ENCODE measurements at places on chromosomes 1 and 21.

DNA sequence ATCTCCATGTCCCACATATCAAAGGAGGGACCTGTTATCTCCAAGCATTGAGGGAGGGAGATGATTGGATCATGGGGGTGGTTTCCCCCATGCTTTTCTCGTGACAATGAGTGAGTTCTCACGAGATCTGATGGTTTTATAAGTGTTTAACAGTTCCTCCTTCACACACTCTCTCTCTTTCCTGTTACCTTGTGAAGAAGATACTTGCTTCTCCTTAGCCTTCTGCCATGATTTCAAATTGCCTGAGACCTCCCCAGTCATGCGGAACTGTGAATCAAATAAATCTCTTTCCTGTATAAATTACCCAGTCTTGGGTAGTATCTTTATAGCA, 91.6 kb downstream of the DDAH1 start:
- no peak for DNase-seq

DNA sequence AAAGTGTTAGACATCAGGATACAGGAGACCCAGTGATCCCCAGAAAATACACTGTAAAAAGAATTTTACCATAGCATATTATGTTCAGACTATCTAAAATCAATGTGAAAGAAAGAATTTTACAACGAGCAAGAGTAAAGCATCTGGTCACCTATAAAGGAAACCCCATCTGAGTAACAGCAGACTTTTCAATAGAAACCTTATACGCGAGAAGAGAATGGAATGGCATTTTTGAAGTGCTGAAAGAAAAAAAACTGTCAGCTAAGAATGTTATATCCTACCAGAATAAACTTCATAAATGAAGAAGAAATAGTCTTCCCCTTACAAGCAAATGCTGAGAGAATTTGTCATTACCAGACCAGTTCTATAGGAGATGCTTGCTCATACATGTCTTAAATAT, 532.1 kb upstream of the NR5A2 start:
- DNase-seq: no peak

- no peak for DNase-seq
Observed at GRCh38 chr1:200381256-200381984, 28.4 kb downstream of the ZNF281 start.

DNA sequence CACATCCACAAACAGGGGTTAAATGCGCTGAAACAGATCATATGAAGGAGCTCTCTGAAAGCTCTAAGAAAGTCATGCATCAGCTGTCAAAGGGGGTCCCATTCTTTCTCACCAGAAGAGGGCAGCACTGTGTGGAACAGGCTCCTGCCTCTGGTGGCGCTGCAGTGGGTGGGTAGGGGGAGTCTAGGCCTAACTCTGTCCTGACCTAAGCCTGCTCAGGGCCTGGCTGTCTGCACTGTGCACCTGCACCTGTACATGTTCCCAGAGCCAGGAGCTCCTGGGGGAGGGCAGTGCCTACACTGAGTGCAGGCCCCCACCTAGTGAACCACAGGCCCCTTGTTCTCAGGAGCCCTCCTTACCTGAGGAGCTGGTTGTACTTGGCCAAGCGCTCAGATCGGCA, 16.0 kb downstream of the ENO1 start:
- DNase-seq: no peak

- DNase-seq: no peak
Observed at GRCh38 chr21:36115138-36115730, 19.6 kb upstream of the CBR3 start.

DNA sequence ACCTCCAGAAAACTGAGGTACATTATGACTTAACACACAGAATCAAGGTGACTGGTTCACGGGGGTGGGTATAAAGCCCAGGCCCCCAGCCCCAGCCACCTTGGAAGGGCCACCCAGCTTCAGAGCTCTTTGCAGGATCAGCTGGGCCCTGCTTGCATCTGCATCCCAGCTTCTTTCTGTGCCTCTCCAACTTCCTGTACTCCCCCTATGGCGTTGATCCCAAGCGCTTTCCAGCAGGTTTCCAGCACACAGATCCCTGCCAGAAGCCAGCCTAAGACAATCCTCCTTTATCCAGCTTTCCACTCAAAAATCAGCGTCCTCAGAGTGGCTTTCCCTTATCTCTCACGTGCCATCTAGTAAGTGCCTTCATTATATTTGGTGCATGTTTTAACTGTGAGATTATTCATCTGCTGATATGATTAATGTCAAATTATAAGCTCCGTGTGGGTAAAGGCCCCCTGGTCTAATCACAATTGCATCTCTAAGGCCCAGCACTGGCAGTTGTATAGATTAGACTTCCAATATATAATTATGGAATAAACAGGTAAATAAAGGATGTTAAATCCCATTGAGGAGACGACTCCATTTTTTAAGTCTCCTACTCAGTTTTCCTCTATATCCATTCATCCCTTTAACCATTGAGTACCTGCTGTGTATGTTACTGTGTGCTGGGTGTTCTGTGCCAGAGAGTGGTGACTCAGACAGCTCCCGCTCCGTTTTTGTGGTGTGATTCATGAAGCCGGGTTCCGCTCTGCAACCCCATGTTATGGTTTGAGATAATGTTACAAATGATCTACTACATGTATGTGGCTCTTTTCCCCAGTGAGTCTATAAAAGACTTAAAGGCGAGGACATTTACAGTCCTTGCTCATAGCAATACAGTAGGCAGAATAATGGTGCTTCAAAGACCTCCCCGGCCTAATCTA, 387.6 kb downstream of the PCP4 start:
- no peak for DNase-seq

- no peak for DNase-seq
Observed at GRCh38 chr1:62423580-62424242, 13.1 kb upstream of the USP1 start.

DNA sequence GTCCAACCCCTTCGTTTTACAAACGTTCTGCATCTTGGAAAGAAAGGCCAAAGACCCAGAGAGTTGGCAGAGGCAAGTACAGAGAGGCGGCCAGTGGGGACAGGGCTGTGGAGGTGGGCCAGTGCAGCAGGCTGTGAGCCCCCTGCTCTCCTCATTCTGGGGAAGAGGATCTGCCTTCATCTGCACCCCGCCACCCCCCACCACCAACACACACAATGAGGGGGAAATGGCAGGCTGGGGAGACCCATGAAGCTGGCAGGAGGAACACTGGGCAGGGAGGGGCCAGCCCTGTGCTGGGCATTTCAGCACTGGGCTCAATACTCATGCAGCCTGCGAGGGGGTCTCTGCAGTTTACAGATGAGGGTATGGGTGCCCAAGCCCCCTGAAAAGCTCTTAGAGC, 14.6 kb downstream of the STMN1 start:
- no peak for DNase-seq

GRCh38 chr21:36966066-36966820, at the start of gene HLCS:
Gene HLCS (minus strand): TSS chr21:36966669. CDS start chr21:36966638, 31 bp downstream.
- peak; percentile 47 for DNase-seq

DNA sequence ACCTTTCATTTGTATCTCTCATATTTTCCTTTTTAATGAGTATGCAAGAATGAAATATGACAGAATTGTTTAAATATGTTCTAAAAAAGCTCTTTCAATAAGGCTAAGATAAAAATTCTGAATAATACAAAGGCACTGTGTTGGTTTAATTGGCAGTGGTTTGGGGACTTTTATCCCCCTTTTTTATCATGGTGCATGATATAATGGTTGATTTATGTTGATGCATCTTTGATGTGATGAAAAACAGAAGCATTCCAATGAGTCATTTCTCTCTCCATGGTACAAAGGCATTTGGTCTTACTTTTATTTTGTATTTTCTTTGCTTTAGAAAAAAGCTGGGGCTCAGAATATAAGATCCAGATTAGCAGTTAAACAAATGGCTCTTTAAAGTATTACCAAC, 127.2 kb upstream of the GREM2 start:
- no peak for DNase-seq

DNA sequence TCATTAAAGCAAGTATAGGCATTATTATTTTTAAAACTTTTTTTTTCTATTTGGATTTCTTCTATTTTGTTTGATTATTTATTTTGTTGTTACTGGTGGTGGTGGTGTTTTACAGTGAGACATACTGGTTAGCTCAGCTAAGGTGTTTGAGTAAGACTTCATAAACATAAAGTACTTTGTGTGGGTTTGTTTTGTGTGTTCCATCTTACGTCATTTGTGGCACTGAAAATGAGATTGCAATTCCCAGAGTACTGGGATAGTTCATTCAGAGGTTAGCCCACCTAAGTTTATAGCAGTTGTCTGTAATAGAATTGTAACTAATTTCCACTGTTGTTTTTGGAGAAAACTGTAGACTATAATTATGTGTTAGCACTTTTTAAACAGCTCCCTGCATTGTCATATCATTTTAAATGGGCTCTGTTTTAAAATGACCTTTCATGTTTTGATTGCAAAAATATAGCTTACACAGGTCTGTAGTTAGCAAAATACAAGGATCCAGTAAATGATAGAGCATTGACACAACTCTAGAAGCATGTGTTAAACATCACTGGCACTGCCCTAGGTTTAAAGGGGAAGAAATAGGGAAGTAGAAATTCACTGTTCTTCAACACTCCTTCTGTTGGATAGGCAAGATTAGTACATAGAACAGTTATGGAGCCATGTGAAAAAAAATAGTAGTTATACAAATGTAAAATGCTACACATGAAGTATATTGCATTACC, 171.7 kb downstream of the NFIA start:
- no peak for DNase-seq

- no peak for DNase-seq
Observed at GRCh38 chr1:1262071-1262470, 11.6 kb downstream of the UBE2J2 start.

DNA sequence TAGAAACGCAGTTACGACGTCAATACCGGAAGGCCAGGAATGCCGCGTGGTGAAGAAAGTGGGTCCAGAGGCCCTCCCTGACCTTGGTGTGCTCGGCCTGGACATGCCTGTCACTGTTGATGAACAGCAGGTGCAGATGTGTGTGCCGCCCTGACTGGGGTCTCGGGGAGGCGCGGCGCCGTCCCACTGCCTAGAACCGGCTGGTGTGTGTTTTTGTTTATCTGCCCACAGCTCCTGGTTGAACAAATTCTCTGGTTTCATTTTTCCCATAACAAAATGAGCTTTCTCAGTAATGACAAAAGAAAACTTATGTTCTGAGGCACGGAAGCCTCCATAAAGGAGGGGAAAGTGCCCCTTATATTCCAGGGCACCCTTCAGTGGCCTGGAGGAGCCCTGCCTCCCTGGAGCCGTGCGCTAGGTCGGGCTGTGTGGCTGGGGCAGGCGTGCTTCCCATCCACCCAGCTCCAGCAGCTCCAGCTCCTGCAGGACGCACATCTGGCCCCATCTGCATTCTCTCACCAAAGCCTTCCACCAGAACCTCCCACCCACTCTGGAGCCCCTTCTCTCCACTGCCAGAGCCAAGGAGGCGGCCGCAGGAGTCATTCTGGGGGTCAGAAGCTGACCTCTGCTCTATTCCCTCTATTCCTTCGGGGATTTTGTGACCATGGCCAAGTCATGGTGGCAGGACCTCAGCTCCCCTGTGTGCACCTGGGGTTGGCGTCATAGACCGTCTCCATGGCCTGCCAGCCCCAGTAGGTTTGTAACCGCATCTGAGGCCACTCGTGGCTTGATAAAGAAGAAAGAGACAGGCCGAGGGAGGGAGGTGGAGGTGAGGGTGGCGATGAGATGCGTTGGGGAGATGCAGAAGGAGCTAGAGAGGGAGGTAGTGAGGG, 20.1 kb upstream of the COL18A1 start:
- DNase-seq: no peak

DNA sequence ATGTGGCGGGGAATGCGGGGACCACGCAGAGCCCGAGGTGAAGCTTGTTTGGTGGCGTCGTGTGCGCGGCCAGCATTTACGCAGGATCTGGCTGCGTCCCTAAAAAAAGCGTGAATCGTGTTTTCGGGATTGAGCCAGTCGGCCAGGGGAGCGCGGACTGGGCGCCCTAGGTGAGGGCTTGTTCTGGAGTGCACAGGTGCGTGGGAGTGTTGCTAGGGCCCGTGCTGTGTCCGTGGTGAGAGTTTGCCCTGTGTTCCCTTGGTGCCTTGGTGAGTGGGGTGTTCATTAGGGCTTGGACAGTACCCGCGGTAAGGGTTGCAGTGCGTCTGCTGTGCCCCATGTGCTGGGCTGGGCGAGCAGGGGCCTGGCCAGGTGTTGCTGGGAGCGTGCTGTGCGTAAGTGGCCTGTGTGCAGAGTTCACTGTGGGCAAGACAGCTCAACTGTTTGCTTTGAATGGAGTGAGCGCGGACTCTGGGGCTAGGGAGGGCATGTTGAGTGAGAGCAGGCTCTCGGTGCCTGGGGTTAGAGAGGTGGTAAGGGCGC, 673 bp downstream of the CD46 start:
- no peak for DNase-seq

GRCh38 chr1:24190983-24191461, 3.9 kb upstream of the IFNLR1 start:
- no peak for DNase-seq

- no peak for DNase-seq
Observed at GRCh38 chr1:56202186-56202585, 377.2 kb downstream of the PLPP3 start.

GRCh38 chr1:41476807-41477361, 7.6 kb downstream of the EDN2 start:
- DNase-seq: no peak

DNA sequence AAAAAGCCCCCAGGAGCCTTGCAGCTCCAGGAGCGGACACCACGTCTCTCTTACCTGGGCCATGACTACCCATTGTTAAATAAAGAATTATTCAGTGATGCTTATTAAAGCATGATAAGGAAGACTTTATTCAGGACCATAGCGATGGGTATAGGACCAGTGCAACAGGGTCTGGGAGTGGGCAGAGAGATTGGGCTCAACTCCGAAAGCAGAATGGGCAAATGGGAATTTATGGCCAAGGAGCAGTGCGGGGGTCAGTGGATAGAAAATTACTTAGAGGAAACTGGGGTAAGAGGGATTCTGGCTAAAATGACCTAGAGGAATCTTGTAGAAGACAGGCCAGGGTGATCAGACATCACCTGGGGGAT, 580 bp upstream of the ATP5PO start:
- DNase-seq: no peak

GRCh38 chr1:78005755-78006154, 1.0 kb downstream of the DNAJB4 start:
- DNase-seq: no peak

DNA sequence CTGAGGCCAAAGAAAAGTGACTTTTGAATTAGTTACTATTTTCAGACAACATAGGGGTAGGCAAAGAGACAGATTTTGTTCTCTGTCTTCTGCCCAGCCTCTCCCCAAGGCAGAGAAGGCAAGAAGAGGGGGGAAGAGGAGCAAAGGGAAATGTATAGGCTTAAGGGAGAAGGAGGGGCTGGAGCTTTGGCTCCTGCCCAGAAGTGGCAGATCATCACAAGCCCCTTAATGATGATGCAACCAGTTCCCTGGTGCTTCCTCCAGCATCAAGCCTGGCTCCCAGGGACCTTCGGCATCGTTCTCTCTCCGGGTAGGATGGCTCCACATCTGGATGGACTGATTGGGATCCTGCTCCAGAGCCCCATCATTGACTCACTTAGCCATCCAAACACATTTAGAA, 112.8 kb downstream of the KCND3 start:
- DNase-seq: no peak

All from central memory CD8-positive, alpha-beta T cell (primary cell).